ENCODE measurements at places on chromosomes 7 and 10. TPM values are rescaled to one million over a fixed set of nuclear protein-coding genes. Genes with fewer than 3 reads are reported as not detected.

- no peaks in the 10 kb centered on the region for H3K27me3 ChIP-seq
- H3K4me3 ChIP-seq, result no peak overlapping the region
- DNase-seq, result no peak
- no peaks in the 10 kb centered on the region for H3K36me3 ChIP-seq
- H3K27ac ChIP-seq, result no peak overlapping the region
Measured at GRCh38 chr7:15476531-15476918, 85.3 kb downstream of the AGMO start.

DNA sequence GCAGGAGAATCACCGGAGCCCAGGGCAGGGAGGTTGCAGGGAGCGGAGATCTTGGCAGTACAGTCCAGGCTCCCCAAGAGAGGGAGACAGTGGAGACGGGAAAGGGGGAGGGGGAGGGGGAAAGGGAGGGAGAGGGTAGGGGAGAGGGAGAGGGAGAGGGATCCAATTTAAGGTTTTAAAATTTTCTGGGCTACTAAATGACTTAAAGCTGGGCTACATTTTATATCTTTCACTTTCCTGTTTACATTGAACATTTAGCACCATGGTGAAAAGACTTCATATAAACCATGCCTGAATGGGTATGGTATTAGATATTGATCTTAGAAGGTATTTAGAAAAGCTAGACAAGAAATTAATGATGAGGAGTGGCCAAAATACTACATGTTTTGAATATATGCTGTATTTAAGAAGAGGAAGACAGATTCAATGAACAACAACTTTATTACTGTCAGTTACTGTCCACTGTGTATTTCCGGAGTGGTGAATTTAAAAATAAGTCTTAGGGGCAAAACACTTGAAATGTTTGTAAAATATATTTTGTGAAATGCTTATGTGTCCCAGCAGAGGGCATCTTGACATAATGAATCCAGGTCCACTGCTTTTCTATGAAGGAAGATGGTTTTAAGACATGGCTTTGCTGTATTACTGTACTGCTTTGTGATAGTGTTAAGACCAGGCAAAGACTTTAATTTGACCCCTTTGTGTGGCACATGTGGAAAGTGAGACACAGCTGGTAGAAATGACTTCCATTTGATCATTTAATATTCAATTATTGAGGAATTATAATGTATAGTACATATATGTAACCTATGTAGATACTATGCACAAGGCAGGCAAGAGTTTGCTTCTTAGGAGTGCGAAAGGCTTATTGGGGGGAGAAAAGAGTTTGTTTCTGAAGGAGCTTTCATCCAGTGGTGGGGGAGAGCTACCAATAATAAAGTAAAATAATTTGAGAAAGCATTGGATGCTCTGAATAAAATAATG, 52.8 kb downstream of the NRF1 start:
- peaks cover 17% of the 10 kb centered on the region for H3K4me1 ChIP-seq
- peaks cover 11% of the 10 kb centered on the region for H3K36me3 ChIP-seq
- H3K27me3 ChIP-seq, result no peaks in the 10 kb centered on the region
- peak overlapping the region; percentile 53 for H3K27ac ChIP-seq
- no peak overlapping the region for H3K4me3 ChIP-seq

- H3K27ac ChIP-seq, result no peak overlapping the region
- H3K36me3 ChIP-seq, result peaks cover 8% of the 10 kb centered on the region
- no peaks in the 10 kb centered on the region for H3K27me3 ChIP-seq
Measured at GRCh38 chr7:98168181-98168903, 42.9 kb upstream of the BHLHA15 start.

The TCAF2 gene
- 2.5 TPM for total RNA-seq

DNA sequence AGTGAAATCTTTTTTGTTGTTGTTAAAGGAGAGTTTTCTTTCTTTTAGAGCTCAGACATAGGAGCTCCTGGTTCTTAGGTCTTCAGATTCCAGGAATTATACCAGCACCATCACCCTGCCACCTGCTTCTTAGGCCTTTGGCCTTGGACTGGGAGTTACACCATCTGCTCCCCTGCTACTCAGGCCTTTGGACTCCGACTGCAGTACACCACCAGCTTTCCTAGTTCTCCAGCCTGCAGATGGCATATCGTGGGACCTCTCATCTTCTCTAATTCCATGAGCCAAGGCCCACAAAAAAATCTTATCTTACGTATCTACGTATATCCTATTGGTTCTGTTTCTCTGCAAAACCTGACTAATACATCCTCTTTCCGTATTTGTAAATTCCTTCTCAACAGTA, 5.1 kb upstream of the TACC2 start:
- no peak for DNase-seq
- H3K27ac ChIP-seq, result no peak overlapping the region
- no peak overlapping the region for H3K4me3 ChIP-seq
- H3K4me1 ChIP-seq, result no peaks in the 10 kb centered on the region
- no peaks in the 10 kb centered on the region for H3K36me3 ChIP-seq

The ABCB4 gene
- total RNA-seq, result not detected

GRCh38 chr7:138091032-138091431, 14.8 kb downstream of the AKR1D1 start:
- H3K36me3 ChIP-seq, result no peaks in the 10 kb centered on the region
- H3K4me3 ChIP-seq, result no peak overlapping the region
- no peaks in the 10 kb centered on the region for H3K27me3 ChIP-seq
- H3K4me1 ChIP-seq, result peaks cover 44% of the 10 kb centered on the region
- peak overlapping the region; percentile 95 for H3K27ac ChIP-seq

GRCh38 chr7:34451923-34452322, 206.1 kb upstream of the NPSR1 start:
- no peaks in the 10 kb centered on the region for H3K36me3 ChIP-seq
- H3K4me1 ChIP-seq, result no peaks in the 10 kb centered on the region
- no peak for DNase-seq
- no peak overlapping the region for H3K27ac ChIP-seq

DNA sequence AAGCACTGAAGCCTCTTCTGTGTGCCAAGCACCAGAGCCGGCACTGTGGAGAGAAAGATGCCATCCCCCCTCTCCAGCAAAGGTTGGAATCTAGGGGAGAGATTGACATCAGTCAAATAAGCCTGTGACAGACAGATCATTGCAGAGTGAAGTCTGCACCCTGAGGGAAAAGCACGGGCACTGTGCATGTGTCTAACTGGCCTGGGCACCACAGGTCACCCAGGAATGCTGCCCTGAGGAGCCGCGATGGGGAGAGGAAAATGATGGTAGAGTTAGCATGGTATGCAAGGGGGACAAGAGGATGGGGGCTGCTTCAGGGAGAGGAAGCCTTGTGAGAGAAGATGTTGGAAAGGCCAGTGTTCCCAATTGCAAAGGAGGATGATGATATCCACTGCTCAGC, 261.0 kb downstream of the GRID1 start:
- H3K36me3 ChIP-seq, result no peaks in the 10 kb centered on the region
- no peak overlapping the region for H3K4me3 ChIP-seq
- H3K27me3 ChIP-seq, result no peaks in the 10 kb centered on the region
- no peaks in the 10 kb centered on the region for H3K4me1 ChIP-seq
- DNase-seq, result no peak

DNA sequence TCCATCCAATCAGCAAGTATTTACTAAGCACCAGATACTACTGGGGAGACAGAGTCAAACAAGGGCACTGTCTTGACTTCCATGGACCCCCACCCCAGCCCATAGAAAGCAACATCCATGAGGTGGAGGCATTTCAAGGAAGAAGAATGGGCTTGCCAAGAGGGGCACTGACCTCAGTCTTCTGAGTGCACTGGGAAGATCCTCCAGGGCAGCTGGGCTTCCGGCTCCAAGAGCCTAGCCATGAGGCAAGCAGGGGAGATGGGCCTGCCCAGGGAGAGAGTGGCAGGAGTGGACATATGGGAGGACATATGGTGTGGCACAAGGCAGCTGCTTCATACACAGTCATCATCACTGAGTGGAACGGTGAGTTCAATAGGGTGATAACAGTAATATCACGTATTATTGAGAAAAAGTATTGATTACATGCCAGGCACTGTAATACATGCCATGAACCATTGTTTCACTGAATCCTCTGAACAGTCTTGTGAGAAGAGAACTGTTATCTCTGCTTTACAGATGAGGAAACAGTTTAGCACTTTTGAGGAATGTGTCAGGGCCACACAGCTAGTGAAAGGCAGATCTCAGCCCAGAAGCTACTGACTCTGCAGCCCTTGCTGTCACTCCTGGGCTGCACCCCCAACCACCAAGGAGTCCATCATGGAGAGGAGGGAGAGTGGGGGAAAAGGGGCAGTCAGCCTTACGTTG, 331.7 kb upstream of the ZMIZ1 start:
- no peaks in the 10 kb centered on the region for H3K4me1 ChIP-seq
- no peak overlapping the region for H3K27ac ChIP-seq
- no peaks in the 10 kb centered on the region for H3K36me3 ChIP-seq
- peaks cover 44% of the 10 kb centered on the region for H3K27me3 ChIP-seq
- DNase-seq, result no peak

The CYREN gene
- total RNA-seq, result 70.5 TPM

GRCh38 chr10:49277973-49278372, 21.0 kb upstream of the C10orf71 start:
- no peak overlapping the region for H3K4me3 ChIP-seq
- peaks cover 65% of the 10 kb centered on the region for H3K27me3 ChIP-seq
- no peaks in the 10 kb centered on the region for H3K36me3 ChIP-seq
- H3K4me1 ChIP-seq, result no peaks in the 10 kb centered on the region
- DNase-seq, result no peak
- no peak overlapping the region for H3K27ac ChIP-seq

DNA sequence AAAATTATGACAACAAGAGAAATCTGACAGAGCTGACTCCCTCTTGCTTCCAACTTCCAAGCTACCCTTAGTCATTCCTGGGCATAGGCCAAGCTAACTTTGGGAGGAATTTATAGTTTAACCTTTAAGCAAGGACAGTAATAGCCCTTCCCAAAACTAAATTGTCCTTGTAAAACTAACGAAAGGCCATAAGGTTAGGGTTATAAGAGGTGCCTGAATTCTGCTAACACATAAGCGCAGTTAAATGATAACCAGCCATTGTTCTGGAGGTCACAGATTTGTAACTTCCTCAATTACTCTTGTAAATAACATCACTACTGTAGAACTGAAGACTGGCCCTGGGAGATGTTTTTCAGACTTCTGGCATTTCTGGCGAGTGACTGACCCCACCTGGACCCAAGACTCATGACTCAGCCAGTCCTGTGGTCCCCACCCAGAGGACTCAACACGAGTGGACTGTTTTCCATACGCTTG, 481.2 kb downstream of the KCNMA1 start:
- H3K27ac ChIP-seq, result no peak overlapping the region
- no peaks in the 10 kb centered on the region for H3K36me3 ChIP-seq
- no peak for DNase-seq
- no peak overlapping the region for H3K4me3 ChIP-seq
- H3K27me3 ChIP-seq, result no peaks in the 10 kb centered on the region

The OPN4 gene
- 0.23 TPM for total RNA-seq

The LRMDA gene
- not detected for total RNA-seq

DNA sequence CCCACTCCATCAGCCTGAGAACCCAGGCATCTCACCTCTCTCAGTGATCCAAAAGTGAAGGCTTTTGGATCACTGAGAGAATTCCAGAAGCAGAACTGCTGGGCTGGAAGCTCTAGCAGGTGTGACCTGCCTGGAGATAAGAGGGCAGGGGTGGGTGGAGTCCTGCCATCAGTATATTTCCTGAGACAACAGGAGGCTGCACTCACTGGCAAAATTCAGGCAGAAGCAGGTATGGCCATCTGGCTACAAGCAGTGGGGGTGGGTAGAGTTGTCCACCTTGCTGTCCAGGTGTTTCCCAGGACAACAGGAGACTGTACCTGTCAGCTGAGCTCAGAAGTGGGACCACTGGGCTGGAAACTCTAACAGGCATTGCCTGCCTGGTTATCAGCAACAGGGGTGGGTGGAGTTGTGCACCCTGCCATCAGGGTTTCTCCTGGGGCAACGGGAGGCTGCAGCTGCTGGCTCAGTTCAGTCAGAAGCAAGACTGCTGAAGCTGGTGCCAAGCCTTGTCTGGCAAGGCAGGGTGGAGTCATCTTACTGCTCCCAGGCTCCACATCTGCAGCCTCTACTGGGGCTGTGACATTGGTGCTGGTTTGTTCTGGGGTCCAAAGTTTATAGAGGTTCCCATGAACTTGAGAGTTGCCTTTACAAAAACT, 47.2 kb upstream of the SFTPD start:
- DNase-seq, result no peak
- H3K36me3 ChIP-seq, result no peaks in the 10 kb centered on the region
- H3K4me1 ChIP-seq, result 0 out of 2 replicates have a peak, but pooled peaks cover 8% of the 10 kb centered on the region
- no peaks in the 10 kb centered on the region for H3K27me3 ChIP-seq
- no peak overlapping the region for H3K27ac ChIP-seq

The MEST gene
- total RNA-seq, result 76.9 TPM

- no peaks in the 10 kb centered on the region for H3K36me3 ChIP-seq
- H3K27ac ChIP-seq, result no peak overlapping the region
- no peak overlapping the region for H3K4me3 ChIP-seq
- DNase-seq, result no peak
- peaks cover 93% of the 10 kb centered on the region for H3K27me3 ChIP-seq
Measured at GRCh38 chr7:341841-342638, 52.1 kb downstream of the FOXL3 start.

The FXYD4 gene
- total RNA-seq, result not detected

DNA sequence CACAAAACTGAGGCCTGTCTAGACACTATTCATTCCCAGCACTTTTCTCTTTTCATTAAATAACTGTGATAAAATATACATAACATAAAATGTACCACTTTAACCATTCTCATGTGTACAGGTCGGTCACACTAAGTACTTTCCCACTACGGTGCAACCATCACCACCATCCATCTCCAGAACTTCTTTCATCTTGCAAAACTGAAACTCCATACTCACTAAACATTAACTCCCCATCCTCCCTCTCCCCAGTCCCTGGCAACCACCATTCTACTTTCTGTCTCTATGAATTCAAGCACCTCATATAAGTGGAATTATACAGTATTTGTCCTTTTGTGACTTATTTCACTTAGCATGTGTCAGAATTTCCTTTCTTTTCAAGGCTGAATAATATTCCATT, 53.0 kb downstream of the ARHGAP12 start:
- H3K27ac ChIP-seq, result no peak overlapping the region
- 0 out of 2 replicates have a peak, but pooled peaks cover 3% of the 10 kb centered on the region for H3K4me1 ChIP-seq
- H3K4me3 ChIP-seq, result no peak overlapping the region
- H3K27me3 ChIP-seq, result no peaks in the 10 kb centered on the region

GRCh38 chr7:73613954-73614735, 10.2 kb downstream of the MLXIPL start:
- H3K27me3 ChIP-seq, result no peaks in the 10 kb centered on the region
- no peak for DNase-seq
- H3K4me3 ChIP-seq, result no peak overlapping the region
- H3K36me3 ChIP-seq, result no peaks in the 10 kb centered on the region
- H3K4me1 ChIP-seq, result peaks cover 12% of the 10 kb centered on the region
- no peak overlapping the region for H3K27ac ChIP-seq

The RSPH10B gene
- not detected for total RNA-seq

The ALOX5 gene
- 86.8 TPM for total RNA-seq

The WNT2 gene
- total RNA-seq, result not detected

The UNCX gene
- total RNA-seq, result not detected

GRCh38 chr10:69057951-69058297, 30.0 kb upstream of the SRGN start:
- no peaks in the 10 kb centered on the region for H3K27me3 ChIP-seq
- peak; percentile 43 for DNase-seq
- H3K36me3 ChIP-seq, result no peaks in the 10 kb centered on the region
- H3K27ac ChIP-seq, result peak overlapping the region; percentile 51
- peaks cover 44% of the 10 kb centered on the region for H3K4me1 ChIP-seq

Data from PC-9 (cell line).